Daoy (cell line): ENCODE measurements at places on chromosomes 5 and 9.

DNA sequence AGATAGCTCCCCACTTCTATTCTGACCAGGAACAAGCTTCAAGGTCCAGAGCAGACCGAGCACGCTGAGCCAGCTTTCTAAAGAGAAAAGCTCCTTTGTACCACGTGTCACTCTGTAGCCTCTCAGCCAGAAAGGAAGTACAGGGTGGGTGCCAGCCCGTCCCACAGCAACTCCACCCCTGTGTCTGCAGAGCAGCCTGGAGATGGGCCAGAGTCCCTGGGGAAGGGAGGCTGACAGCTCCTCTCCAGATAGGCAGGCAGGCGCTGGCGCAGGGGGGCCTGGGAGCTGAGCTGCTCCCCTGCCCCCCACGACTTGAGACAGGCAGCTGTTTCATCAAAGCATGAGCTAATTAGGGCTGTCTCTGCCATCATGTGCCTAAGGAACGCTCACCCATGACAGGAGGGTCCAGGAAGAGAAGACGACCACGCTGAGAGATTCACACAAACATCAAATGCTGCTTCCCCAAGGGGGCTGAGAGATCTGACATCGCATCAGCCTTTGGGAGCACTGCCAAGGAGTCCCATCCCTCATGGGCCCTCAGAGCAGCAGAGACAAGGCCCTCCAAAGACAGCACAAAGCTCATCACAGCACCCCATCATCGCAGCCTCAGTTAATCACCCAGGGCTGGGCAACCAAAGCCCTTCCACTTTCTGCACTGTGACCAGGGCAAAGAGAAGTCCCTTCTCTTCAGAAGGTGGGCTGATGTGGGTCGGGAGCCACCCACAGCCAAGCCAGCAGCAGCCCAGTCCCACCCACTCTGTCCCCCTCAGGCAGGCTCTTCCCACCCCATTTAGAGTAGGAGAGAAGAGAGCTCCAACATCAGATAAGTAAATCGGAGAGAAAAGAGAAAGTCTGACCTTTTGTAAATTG is 78.5 kb upstream of the LRRTM2 start:
- peak; percentile 54 for DNase-seq

GRCh38 chr5:14932902-14933469 is 61.4 kb upstream of the ANKH start:
- DNase-seq = no peak

- DNase-seq = no peak
Observed at GRCh38 chr5:72499730-72500129, 7.5 kb downstream of the ZNF366 start.

GRCh38 chr5:150419630-150420270 is 7.0 kb upstream of the CD74 start:
- no peak for DNase-seq

DNA sequence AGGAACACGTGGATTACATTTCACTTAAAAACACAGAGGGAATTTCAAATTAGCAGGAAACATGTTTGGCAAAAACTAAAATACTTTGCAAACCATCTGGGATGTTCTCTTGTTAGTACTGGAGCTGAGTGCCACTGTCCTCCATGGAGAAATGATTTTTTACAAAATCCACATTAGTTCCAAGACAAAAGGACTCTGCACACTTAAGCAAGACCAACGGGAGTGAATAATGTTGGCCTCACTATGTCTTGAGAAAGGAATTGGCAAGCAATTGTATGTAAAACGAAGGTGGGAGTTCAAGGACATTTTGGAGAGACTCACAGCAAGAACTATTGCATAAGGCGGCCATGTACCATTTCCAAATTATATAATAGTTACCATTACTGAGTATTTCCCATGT is 547.5 kb downstream of the EBF1 start:
- no peak for DNase-seq
